ENCODE measurements at places on chromosomes 3 and 15.
A peak's percentile ranks its signal among the peaks of the same experiment; 100 is the strongest.

- DNase-seq, result no peak
These were observed 10.6 kb downstream of the XXYLT1 start for GRCh38 chr3:195260280-195260905.

GRCh38 chr3:182810574-182811268 lies 17.4 kb downstream of the ATP11B start:
- DNase-seq, result no peak

GRCh38 chr15:52056001-52056400 lies 37.0 kb downstream of the MAPK6 start:
- no peak for DNase-seq

GRCh38 chr3:143236226-143236964 lies 116.8 kb downstream of the CHST2 start:
- no peak for DNase-seq

- no peak for DNase-seq
These were observed 103.6 kb upstream of the BFSP2 start for GRCh38 chr3:133295944-133296917.

GRCh38 chr15:51623386-51623938 lies 891 bp upstream of the DMXL2 start:
- no peak for DNase-seq

GRCh38 chr3:49171119-49171774 lies at the start of gene KLHDC8B:
KLHDC8B (plus strand) TSS chr3:49171598; CDS start chr3:49172770, 1,172 bp downstream.
- peak; percentile 56 for DNase-seq

GRCh38 chr15:97909291-97909891 lies 51.1 kb upstream of the ARRDC4 start:
- DNase-seq, result peak; percentile 3

- DNase-seq, result no peak
These were observed 64.2 kb downstream of the TBC1D5 start for GRCh38 chr3:17678116-17678741.

DNA sequence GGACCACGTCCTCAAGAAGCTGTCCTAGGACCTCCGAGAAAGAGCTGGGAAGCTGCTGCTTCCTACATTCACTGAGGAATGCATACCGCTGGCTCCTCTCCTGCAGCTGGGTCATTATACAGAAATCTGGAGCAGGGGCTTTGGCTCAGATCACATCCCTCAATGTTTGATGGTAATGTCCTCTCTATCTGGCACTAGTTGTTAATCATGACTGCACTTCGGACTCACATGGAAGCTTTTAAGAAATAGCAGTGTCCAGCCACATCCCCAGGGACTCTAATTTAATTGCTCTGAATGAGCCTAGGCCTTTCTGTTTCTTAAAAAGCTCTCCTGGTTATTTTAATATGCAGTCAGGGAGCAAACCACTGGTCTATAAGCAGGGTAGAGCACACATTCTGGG lies 25.7 kb upstream of the MYRIP start:
- DNase-seq, result no peak
